Myometrial cell (primary cell): ENCODE measurements at places on chromosomes 6 and 20. TPM values are rescaled to one million over a fixed set of nuclear protein-coding genes. Genes with fewer than 3 reads are reported as not detected.

Gene PRDM13
- total RNA-seq, result not detected in 2 replicates

Gene C20orf202
- not detected in 2 replicates for total RNA-seq

Gene MSH5
- total RNA-seq, result 7.8 and 16.7 TPM in 2 replicates

Gene HNF4A
- total RNA-seq, result not detected in 2 replicates

Gene HLA-DQA2
- total RNA-seq, result not detected in 2 replicates

Gene TBCC
- total RNA-seq, result 32.6 and 55.6 TPM in 2 replicates

Gene ID4
- total RNA-seq, result 3.5 and 4.4 TPM in 2 replicates

Gene KIF13A
- 18.3 and 21.3 TPM in 2 replicates for total RNA-seq

Gene TPBG
- 83.3 and 87.1 TPM in 2 replicates for total RNA-seq

Gene COL11A2
- under 0.01 TPM in 1 of 2 replicates, not detected in the other for total RNA-seq

Gene OR11A1
- not detected in 2 replicates for total RNA-seq

Gene FAM83D
- 35.2 and 37.6 TPM in 2 replicates for total RNA-seq

Gene TRIM40
- total RNA-seq, result not detected in 2 replicates

Gene NRSN1
- total RNA-seq, result not detected in 2 replicates

Gene OR2B6
- not detected in 2 replicates for total RNA-seq

Gene DSP
- 0.35 TPM in 1 of 2 replicates, not detected in the other for total RNA-seq

Gene OOEP
- total RNA-seq, result not detected in 2 replicates

Gene SYCP2
- total RNA-seq, result 0.18 TPM in 1 of 2 replicates, not detected in the other

Gene CYP24A1
- total RNA-seq, result not detected in 2 replicates

Gene HS3ST5
- total RNA-seq, result under 0.01 TPM in 1 of 2 replicates, not detected in the other

Gene MAPK14
- total RNA-seq, result 38.9 and 53.9 TPM in 2 replicates

Gene SEL1L2
- not detected in 2 replicates for total RNA-seq

Gene DPPA5
- not detected in 2 replicates for total RNA-seq

Gene LRRN4
- total RNA-seq, result not detected in 2 replicates

Gene CCN5
- total RNA-seq, result not detected in 2 replicates

Gene SLC52A3
- total RNA-seq, result not detected in 2 replicates

Gene RIPPLY2
- not detected in 2 replicates for total RNA-seq

Gene QKI
- 76.4 and 88.1 TPM in 2 replicates for total RNA-seq

Gene CDSN
- total RNA-seq, result not detected in 2 replicates

Gene FYN
- total RNA-seq, result 37.7 and 49.6 TPM in 2 replicates

Gene RRAGD
- not detected in 2 replicates for total RNA-seq

Gene TRIM26
- 30.8 and 34.9 TPM in 2 replicates for total RNA-seq

Gene SLA2
- not detected in 2 replicates for total RNA-seq

Gene ME1
- total RNA-seq, result 27.8 and 31.4 TPM in 2 replicates
